ENCODE measurements at places on chromosomes 6 and 20. TPM values are rescaled to one million over a fixed set of nuclear protein-coding genes. Genes with fewer than 3 reads are reported as not detected.

- no peak for DNase-seq
Observed at GRCh38 chr20:5180421-5180820, 53.6 kb downstream of the CDS2 start.

DNA sequence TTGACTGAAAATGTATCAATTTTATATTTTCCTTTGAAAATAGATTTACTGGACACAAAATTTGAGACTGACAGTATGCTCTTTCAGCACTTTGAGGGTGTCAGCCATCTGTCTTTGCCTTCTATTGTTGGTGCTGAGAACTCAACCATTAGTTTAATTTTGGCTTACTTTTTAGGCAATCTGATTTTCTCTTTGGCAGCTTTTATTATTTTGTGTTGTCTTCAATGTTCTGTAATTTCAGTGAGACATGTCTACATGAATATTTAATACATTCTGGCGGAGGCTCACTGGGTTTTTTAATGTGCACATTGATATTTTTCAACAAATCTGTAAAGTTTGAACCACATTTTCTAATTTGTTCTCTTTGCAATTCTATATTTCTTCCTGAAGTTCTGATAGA, 648.6 kb downstream of the C6orf118 start:
- no peak for DNase-seq

- DNase-seq = no peak
Observed at GRCh38 chr6:138677538-138677937, 96.0 kb upstream of the CCDC28A start.

- DNase-seq = no peak
Observed at GRCh38 chr20:51079488-51079887, 56.6 kb upstream of the KCNG1 start.

DNA sequence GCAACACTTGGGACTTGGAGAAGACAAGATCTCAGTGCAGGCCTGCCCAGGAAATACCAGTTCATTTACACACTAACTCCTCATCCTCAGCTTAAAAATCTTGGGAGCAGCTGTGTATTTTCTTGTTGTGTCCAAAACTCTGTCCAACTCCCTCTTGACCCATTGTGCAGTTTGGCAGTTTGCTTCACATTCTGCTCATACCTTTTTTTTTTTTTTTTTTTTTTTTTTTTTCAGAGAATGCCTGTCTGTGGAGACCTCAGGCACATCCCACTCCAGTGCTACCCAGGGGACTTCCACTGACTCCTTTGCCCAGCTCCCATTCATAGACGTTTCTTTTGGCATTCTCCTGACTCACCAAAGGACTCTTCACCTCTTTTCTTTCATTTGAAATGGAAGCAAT, 265.8 kb upstream of the TCF21 start:
- DNase-seq = no peak

GRCh38 chr20:21971436-21971835, 266.0 kb downstream of the PAX1 start:
- DNase-seq = no peak

GRCh38 chr6:120960761-120961160, 373.5 kb downstream of the TBC1D32 start:
- DNase-seq = no peak

DNA sequence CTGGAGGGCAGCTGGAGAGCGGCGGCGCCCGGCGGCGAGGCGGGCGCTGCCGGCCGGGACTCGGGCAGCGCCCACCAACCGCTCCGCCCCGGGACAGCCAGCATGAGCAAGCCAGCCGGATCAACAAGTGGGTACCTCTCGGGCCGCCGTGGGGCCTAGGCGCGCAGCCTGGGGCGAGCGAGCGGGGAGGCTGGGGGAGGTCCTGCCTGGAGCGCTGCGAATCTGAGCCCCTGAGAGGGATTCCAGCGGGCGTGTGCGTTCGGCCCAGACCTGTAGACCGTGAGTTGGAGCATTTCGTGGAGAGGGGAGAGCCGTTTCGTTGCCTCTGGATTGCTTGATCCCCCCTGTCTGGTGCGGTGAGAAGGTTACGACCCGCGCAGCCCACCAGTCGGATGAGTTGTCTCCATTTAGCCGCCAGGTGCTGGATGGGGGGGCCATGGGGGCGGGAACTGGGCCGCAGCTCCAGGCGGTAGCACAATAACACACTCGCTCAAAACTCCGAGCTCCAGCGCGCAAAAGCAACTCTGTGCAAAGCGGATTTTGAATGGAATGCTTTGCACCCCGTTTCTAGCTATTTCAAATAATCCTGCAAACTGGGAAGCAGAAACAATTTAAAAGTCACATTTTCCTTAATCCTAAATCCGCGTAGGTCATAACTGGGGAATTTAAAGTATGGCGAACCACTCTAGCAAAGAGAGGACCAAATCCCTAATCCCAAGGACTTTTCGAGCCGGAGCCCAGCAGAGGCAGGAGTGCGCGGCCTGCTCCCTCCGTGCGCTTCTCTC, 1.0 kb downstream of the NR2E1 start:
- DNase-seq = peak; percentile 37

DNA sequence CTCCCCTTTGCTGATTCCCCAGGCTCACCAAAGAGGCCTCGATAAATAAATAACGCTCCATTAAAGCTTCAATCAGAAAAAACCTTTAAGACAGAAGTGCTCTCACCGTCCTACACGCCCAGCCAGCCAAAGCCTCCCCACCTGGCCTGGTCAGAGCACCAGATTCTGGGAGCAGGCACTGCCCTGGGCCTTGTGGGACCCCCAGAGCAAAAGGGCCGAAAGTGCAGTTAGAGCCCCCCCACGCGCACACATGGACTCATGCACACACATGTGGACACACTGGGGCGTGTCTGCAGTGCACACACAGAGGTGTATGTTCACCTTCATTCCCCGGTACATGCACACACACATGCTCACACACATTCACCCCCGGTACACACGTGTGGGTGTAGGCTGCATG, 1.9 kb upstream of the NECAB3 start:
- DNase-seq = no peak

- DNase-seq = no peak
Observed at GRCh38 chr6:80637312-80637711, 530.8 kb downstream of the BCKDHB start.

DNA sequence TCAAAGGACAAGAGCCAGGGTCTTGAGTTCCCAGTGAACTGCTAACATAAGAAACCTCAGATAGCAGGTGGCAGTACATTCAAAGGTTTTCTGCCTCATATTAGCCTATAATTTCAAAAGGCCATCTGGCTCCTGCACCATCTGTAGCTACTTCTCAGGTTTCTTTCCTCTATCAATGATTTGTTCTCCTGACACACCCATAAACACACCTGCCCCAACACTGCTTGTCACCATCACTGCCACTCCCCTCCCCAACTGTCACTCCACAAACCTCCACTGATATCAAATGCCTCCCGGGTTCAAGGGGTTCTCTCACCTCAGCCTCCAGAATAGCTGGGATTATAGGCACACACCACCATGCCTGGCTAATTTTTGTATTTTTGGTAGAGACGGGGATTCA, 152.7 kb upstream of the SLC22A16 start:
- no peak for DNase-seq

GRCh38 chr20:34629342-34629741, 47.5 kb downstream of the PIGU start:
- DNase-seq = no peak

DNA sequence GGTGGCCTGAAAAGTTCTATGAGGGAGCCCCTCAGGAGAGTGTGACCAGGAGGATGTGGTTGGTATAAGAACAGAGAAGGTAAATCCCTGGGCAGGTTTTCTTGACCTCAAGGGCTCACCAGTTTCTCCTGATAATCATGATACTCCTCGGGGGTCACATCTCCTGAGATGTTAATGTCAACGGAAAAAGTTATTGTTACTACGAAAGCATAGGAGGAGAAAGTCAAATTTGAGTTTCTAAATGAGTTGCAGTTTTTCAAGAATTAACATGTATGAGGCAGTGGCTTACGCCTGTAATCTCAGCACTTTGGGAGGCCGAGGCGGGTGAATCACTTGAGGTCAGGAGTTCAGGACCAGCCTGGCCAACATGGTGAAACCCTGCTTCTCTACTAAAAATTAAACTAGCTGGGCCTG, 23.4 kb downstream of the MGME1 start:
- no peak for DNase-seq

- DNase-seq = no peak
Observed at GRCh38 chr6:165178056-165178455, 131.3 kb downstream of the C6orf118 start.

Gene WFDC9
- not detected for total RNA-seq

Gene RBPJL
- not detected for total RNA-seq

Gene SYS1
- total RNA-seq = 18.6 TPM

Gene TTBK1
- 1.6 TPM for total RNA-seq

Measured in H9 (cell line).